Endothelial cell of umbilical vein (primary cell): ENCODE measurements at places on chromosomes 6 and 20. TPM values are rescaled to one million over a fixed set of nuclear protein-coding genes. Genes with fewer than 3 reads are reported as not detected.

DNA sequence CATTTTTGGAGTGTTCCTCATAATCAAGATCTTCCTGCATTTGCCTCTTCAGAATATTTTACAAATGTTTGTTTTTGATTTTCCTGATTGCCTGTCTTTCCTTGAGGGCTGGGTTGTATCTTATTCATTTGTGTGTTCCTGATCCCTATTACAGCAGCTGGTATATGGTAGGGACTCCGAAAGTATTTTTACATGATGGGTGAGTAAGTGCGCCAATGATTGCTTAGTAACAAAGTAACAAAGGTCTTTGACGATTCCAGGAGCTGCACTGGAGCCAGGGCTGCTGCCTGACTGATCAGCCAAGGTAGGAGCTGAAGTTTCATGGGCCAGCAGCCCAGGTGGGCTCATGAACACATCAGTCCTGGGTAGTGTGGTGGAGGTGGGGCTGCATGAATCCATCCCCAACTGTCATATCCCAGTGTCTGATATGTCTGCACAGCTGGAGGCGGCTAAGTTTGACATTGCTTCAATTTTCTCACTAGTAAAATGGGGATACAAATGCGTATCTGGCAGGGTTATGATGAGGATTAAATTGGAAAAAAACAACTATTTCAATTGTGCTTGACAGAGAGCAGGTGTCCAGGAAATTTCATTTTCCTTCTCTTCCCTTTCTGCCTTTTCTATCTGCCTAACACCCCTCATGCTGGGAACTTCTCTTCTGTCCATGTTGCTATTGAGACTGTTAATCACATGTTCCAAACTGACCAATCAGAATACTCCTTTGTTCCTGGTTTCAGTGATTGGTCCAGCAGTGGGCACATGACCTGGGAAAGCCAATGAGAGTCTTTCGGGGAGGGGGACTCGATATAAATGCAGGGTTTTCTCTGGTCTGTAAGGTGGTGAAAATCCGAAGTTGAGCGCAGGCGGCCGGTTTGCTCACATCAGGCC, 90.7 kb downstream of the CDH26 start:
- DNase-seq = no peak

DNA sequence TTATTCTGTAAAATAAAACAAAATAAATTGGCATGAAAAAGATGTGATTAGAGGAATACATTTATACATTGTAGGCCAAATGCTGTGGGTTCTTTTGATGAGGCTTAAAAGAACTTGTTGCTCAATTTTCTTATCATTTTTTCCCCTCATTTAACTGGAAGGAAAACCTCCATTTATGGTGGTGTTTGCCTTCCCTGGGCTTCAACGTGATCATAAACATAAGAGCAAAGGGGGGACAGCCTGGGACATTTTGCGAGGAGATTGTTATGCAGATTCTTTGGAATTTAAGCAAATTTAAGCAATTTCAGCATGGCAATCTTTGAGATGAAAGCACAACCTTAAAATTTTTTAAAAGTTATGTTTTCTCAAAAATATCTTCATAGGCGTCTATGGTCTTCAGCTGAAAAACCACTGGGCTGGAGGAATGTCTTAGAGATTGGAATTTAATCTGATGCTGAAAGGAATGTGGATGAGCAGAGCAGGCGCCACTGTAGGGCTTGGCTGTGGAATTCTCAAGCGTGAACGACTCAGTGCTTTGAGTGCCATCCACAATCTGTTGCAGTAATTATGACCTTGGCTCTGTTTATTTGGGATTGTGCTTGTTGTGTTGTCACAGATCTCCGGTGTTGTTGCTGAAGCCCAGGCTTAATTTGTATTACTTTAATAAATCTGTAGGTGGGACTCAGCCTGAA, 149.4 kb upstream of the MLIP start:
- no peak for DNase-seq

GRCh38 chr6:90068264-90068663, 174.0 kb downstream of the GJA10 start:
- peak; percentile 22 for DNase-seq

The ATG5 gene
- total RNA-seq = 32.8 and 35.9 TPM in 2 replicates

The BMP5 gene
- total RNA-seq = not detected in 2 replicates
